ENCODE measurements at places on chromosomes 7 and 10. TPM values are rescaled to one million over a fixed set of nuclear protein-coding genes. Genes with fewer than 3 reads are reported as not detected.

- no peak overlapping the region for H3K27ac ChIP-seq
- H3K27me3 ChIP-seq, result no peaks in the 10 kb centered on the region
- H3K4me3 ChIP-seq, result no peak overlapping the region
- no peak for DNase-seq
Observed at GRCh38 chr10:116133634-116134033, 139.4 kb downstream of the GFRA1 start.

- H3K27ac ChIP-seq, result peak overlapping the region; percentile 75
- H3K4me3 ChIP-seq, result no peak overlapping the region
- peaks cover 38% of the 10 kb centered on the region for H3K4me1 ChIP-seq
- H3K27me3 ChIP-seq, result no peaks in the 10 kb centered on the region
Observed at GRCh38 chr10:71270301-71271220, 48.5 kb upstream of the SLC29A3 start.

The FOXP2 gene
- 3.3 TPM for total RNA-seq

The SYCE1 gene
- not detected for total RNA-seq

The PTF1A gene
- total RNA-seq, result not detected
